ENCODE measurements at places on chromosomes 7 and 10.

DNA sequence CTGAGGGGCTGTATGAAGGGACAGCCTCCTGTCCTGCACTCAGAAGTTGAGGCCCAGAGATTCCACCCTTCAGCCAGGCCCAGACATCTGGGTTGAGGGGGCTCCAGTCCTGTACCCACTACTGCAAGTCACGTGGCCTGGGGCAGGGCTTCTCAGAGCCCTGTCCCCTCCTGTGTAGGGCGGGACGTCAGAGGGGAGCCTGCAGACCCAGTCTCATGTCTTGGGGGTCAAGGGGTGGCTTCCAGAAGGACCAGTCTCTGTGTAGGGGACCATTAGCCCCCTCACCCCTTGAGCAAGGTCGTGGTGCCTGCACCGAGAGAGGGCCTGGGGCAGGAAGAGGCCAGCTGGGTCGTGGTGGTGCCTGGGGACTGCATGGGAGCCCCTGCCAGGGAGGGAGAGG lies 593 bp upstream of the PILRA start:
- no peak for DNase-seq

- no peak for DNase-seq
These were observed 444 bp upstream of the TNPO3 start for GRCh38 chr7:129055294-129055816.

DNA sequence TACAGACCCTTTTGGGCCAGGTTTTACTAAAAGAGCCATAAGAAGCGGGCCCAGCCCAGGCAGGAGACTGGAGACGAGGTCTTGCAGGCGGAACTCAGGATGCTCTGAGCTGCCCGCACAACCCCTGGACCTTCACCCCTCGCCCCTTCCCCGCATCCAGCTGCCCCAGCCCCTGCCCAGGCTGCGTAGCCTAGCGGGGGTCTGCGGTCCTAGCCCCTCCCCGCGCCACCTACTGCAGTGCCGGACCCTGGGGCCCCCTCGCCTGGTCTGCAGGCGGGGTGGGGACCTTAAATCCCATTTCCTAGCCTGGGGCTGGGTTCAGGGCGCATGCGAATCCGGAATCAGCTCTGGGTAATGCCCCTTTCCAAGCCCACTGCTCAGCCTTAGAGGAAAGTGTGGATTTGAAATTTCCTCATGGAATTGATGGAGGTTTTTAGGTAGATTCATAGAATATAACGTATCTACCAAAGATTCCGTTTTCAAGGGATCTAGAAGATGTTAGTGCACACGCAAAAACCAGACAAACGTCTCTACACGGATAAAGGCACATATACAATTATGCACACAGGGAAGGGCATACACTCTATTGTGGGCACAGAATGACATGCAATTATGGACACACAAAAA lies 546 bp upstream of the HOXA3 start:
- DNase-seq: no peak

DNA sequence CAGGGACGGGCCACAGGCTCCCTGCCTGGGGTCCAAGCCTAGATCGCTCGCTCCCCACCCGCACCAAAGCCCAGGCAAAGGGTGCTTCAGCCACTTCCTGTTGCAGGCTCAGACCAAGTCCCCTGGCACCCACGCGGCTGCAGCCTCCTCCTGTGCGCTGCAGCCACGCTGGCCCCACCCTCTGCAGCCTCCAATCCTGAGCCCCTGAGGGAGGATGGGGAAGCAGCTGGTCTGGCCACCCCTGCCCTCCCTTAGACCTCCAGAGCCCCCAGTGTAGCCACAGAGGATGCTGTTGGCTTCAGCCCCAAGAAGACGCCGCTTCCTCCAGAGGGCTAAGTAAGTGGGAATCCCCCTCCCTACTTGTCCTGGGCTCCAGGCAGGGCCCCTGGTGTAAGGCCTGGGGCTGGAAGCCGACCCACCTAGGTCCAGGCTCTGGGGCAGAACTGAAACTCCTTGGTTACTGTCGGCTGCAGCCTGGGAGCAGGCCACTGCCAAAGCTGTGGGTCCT lies 9.4 kb downstream of the LIMK1 start:
- no peak for DNase-seq

- DNase-seq: no peak
These were observed 252.2 kb upstream of the PLPP4 start for GRCh38 chr10:120204877-120205276.

- no peak for DNase-seq
These were observed 17.2 kb downstream of the RET start for GRCh38 chr10:43094085-43094484.

- no peak for DNase-seq
These were observed 530.2 kb downstream of the GATA3 start for GRCh38 chr10:8584666-8585065.

GRCh38 chr10:51079766-51080165 lies 5.5 kb downstream of the PRKG1 start:
- DNase-seq: no peak

GRCh38 chr10:15211464-15211979 lies 43.0 kb upstream of the NMT2 start:
- DNase-seq: no peak

DNA sequence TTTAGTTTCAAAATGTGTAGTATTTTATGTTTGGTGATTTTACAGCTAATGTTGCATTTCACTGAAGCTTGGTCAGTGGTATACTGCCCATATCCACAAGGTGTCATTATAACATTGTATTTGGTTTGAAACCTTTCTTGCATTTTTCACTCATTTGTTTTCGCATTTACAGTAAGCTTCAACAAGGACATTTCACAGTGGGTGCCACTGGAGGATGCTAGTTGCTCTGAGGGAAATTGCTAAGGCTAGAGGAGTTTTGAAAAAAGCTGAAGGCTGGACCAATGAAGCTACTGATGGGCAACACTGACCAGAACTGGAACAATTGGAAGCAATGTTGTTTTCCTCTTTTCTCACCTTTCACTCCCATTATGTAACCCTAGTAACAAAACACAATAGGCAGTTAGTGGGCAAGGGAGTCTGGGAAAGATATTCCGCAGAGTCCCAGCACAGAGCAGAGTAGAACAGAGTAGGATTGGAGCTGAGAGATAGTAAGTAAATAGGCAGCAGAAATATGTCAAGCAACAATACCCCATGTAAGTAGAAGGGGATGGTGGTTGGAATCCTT lies 23.6 kb upstream of the SRI start:
- no peak for DNase-seq

- peak; percentile 63 for DNase-seq
These were observed 1.3 kb downstream of the VSIR start for GRCh38 chr10:71771821-71772617.

- DNase-seq: no peak
These were observed 274.6 kb downstream of the ELFN1 start for GRCh38 chr7:1944619-1945210.

- no peak for DNase-seq
These were observed 14.0 kb downstream of the RASGEF1A start for GRCh38 chr10:43252783-43253341.

Measured in stimulated activated CD8-positive, alpha-beta memory T cell treated with anti-CD3 and anti-CD28 coated beads, Interleukin-7, amount 100 ng/mL, for 4 hours (primary cell).